ENCODE measurements at places on chromosomes 13 and 19.

DNA sequence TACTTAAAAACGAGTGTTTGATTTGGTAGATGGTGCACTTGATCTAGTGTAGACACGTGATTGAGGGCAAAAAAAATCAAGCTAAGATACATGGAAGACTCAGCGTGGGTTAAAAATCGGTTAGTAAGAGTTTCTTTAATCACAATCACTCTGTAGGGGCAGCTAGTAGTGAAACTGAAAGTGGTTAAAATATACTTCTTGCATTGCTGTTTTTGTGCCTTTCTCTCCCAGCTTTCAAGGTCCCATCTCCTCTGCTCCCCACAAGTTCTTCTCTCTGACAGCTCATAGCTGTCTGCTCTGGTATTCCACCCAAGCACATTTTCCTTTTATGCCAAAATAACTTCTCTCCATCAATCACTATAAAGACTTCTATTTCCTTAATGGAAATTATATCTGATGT lies 1089.7 kb downstream of the EFNB2 start:
- no peak for DNase-seq

DNA sequence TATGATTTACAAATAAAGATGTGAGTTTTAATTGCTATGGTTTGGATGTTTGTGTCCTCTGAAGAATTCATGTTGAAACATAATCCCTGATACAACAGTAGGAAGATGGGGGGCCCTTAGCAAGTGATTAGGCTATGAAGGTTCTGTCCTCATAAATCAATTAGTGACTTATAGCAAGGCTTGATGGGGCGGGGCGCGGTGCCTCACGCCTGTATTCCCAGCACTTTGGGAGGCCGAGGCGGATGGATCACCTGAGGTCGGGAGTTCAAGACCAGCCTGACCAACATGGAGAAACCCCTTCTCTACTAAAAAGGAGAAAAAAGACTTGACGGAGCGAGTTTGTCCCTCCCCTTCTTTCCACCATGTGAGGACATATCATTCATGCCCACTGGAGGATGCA lies 2486.5 kb upstream of the PCDH20 start:
- no peak for DNase-seq

GRCh38 chr13:27919659-27919933 lies 204 bp upstream of the PDX1 start:
- no peak for DNase-seq

GRCh38 chr13:77545626-77546412 lies 10.3 kb downstream of the SCEL start:
- DNase-seq: no peak

DNA sequence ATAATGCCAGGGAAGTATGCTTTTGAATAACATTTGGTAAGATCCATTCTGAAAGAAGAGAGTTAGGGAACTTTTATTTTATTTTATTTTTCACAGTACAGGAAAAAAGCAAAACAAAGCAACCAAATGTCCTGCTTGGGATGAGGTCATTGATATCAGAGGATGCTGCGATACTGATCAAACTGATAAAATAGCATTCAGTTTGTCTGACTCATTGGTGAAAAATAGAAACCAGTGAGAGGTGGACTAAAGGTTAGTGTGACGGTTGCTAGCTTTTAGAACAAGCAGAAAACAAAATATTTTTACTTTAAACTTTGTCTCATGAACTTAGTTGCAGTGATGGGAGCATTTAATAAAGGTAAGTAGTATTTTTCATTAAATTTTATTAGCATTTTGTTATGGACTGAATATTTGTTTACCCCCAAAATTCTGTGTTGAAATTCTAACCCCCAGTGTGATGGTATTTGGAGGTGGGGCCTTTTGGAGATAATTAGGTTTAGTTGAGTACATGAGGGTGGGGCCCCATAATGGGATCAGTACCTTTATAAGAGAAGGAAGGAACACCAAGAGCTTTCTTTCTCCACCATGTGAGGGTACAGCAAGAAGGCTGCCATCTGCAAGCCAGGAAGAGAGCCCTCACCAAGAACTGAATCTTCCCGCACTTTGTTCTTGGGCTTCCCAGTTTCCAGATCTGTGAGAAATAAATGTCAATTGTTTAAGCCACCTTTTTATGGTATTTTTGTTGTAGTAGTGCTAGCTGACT lies 37.3 kb downstream of the ITGBL1 start:
- DNase-seq: no peak

DNA sequence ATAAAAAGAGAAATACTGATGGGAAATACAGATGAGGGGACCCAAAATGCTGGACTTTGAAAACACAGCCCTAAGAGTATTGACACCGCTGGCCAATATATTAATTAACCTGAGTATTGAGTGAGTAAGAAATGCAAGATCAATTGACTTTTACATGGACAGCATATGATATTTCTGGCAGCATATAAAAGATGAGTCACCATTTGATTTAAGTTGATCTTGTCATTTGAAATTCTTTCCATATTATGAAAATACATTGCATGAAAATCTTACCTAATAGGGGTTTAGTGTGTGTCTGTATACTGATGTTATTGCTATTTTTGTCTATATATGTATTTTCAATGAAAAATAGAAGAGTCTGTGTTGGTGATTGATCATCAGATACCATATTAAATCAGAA lies 619.6 kb downstream of the KCTD12 start:
- no peak for DNase-seq

DNA sequence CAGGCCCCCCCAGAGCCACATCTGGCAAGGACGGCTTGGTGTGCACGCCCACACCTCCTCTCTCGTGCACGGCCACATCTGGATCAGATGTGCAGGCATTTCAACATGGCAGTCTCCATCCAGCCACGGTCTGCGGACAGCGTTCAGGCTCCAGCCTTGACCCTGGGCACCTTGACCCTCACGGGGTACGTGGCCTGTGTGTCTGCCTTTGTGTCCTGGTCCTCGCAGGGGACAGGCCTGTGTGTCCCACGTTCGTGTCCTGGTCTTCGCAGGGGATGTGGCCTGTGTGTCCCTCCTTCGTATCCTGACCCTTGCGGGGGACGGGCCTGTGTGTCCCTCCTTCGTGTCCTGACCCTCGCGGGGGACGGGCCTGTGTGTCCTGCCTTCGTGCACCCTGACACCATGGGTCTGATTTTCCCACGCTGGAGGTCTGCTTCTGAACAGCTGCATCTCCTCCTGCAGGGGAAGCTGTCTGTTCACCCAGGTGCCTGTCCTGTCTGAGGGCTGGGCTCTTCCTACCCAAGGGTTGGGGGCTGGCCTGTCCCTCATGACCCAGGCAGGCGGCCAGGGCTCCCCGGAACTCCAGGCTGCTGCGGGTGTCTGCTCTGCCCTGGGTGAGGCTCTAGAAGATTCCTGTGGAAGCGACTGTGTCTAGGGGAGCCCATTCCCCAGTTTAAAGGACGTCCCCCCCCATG lies 25.3 kb downstream of the RASA3 start:
- no peak for DNase-seq

DNA sequence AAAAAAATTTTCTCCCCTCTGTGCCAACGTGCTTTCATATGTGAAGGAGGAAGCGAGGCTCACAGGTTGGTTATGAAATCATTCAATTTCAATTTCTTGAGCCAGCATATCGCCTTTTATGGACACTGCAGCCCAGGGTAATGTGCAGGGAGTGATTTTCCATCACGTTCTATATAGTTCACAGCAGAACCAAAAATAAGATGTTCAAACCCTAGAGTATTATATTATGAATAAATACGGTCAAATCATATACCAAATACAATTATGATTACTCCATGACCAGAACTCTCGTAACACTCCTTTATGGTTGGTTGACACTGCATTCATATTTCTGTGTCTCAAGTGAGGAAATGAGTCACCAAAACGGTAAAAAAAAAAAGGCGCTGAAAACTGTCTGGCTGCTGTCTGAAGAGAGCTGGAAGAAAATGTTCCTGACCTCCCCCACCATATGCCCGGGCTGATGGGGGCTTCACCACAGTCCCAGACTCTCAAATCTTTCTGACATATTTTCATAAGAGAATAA lies 75.8 kb upstream of the UBAC2 start:
- peak; percentile 49 for DNase-seq

DNA sequence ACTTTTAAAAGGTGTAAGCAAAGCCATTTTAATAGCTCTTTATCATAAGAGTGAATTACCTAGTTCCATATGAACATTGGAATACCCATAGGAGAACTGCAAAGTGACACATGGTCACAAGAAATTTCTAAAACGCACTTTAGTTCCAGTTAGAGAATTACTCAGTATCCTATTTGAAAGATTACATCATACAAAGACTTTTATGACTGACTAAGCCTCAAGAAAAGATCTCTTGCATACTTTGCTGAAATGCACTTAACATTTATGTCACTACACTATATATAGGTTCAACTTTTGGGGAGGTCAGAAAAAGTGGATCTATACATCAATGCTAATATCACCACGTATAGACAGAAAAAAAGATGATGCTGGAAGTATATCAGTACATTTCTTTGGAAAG lies 7.1 kb downstream of the PCDH9 start:
- no peak for DNase-seq

DNA sequence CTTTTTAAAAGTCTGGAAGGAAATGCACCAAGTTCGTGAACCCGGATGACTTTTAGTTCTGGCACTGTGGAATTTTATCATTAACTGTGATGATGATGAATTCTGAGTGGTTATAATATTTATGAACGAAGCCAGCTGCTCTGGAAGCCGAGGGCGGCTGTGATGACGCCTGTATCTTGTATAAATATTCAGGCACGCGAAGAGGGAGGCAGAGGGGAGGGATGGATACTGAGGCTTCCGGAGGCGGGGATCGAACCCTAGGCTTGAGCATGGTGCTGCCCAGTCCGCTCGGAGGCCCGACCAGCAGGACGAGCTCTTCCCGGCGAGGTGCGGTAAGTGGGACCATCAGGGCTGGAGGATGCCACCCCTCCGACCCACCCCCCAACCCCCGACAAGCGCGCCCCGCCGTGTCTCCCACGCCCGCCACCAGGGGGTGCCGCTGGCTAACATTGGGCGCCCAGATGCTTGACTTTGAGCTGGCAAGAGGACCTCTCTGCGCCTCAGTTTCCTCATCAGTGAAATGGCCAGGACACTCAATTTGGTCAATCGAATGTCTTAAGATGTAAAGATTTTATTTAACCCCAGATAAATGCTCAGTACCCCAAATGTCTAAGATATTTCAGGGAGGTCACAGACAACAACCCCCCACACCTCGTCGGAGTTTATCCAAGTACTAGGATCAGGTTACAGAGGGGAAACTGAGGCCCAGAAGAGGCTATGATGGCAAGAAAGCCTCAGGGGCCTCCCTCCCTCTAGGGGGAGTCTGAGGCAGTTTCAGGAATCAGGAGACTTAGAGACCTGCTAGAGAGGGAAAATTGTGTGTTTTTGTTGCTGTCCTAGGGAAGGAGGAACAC lies 4.5 kb upstream of the RAB3A start:
- DNase-seq: peak; percentile 34

DNA sequence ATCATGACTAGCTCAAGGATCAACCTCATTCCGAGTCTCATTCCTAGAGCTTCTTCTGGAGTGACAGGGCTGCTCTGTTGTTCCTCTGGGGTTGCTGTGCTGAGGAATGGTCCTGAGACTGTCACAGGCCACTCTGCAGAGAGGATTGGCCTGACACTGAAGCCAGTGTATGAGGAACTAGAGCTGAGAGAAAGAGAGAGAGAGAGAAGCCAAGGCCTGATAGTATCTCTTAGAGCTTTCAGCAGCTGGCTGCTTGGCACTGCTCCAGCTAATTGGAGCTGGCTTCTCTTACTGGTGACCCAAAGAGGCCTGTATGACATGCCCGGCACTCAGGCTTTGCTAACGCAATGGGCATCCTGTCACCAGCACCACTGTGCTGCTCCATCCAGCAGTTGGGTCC lies 73.4 kb upstream of the FLT1 start:
- DNase-seq: no peak

DNA sequence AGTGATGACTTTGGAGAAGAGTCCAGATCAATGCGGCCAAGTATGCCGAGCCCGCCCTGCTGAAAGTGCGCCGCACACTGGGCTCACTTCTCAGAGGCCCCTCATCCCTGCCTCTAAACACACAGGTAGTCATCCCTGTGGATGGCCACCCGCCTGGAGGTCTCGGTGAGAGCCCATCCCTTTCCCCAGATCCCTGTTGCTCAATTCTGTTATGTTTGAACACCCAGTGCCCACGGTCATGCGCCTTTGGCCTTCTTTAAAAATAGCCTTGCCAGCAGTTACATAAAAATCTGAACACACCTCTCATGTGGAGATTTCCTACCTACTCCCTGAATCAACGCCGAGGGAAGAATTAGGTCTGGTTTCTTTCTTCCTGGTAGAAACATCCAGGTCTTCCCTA lies 11.9 kb downstream of the ELAVL1 start:
- no peak for DNase-seq

- DNase-seq: no peak
These were observed 23.2 kb downstream of the ANKRD27 start for GRCh38 chr19:32651729-32652140.

GRCh38 chr13:30743319-30744055 lies 8.1 kb downstream of the ALOX5AP start:
- peak; percentile 84 for DNase-seq

- no peak for DNase-seq
These were observed 9.8 kb upstream of the ZBTB45 start for GRCh38 chr19:58529405-58529804.

DNA sequence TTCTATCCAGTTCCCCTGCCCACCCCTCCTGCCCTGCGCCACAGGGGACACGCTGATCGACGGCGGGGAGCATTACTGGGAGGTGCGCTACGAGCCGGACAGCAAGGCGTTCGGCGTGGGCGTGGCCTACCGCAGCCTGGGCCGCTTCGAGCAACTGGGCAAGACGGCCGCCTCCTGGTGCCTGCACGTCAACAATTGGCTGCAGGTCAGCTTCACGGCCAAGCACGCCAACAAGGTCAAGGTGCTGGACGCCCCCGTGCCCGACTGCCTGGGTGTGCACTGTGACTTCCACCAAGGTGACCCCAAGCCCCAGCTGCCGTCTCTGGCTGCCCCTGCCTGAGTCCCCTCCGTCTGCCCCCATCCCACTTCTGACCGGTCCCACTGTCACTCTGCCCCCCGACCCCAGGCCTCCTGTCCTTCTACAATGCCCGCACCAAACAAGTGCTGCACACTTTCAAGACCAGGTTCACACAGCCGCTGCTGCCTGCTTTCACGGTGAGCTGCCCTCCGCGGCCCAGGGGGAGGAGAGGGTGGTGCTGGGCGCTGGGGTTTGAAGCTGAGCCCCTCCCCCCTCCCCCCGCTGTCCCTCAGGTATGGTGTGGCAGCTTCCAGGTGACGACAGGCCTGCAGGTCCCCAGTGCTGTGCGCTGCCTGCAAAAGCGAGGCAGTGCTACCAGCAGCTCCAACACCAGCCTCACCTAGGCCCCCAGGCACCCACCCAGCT lies 15.5 kb downstream of the STAP2 start:
- DNase-seq: no peak

Data from HS-5 (cell line).